Glutamatergic neuron (in vitro differentiated cells): ENCODE measurements at places on chromosomes 11 and 22. TPM values are rescaled to one million over a fixed set of nuclear protein-coding genes. Genes with fewer than 3 reads are reported as not detected.

The ISX gene
- total RNA-seq = not detected

GRCh38 chr11:44524346-44524745 lies 41.1 kb upstream of the CD82 start:
- DNase-seq = no peak

DNA sequence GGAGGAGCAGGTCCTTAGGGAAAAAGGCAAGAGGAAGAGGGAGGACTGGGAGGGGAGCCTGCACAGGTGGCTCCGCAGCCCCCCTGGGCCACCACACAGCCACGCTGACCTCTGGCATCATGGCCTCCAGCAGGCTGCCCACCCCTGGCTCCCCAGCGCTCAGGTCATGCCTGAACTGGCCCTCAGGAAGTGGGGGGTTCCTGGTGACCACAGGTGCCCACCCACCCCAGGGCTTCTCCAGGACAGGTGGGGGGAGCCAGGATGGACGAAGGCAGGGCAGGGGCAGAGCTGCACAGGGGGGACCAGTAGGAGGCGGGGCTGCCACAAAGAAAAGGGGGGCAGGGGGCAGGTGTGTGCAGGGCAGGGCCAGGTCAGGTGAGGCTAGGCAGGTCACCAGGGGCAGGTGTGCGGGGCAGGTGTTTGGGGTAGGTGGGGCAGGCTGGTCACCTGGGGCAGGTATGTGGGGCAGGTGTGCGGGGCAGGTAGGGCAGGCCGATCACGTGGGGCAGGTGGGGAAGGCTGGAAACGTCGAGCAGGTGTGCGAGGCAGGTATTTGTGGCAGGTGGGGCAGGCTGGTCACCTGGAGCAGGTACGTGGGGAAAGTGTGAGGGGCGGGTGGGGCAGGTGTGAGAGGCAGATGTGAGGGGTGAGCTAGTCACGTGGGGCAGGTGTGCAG lies 997 bp downstream of the DEAF1 start:
- no peak for DNase-seq

DNA sequence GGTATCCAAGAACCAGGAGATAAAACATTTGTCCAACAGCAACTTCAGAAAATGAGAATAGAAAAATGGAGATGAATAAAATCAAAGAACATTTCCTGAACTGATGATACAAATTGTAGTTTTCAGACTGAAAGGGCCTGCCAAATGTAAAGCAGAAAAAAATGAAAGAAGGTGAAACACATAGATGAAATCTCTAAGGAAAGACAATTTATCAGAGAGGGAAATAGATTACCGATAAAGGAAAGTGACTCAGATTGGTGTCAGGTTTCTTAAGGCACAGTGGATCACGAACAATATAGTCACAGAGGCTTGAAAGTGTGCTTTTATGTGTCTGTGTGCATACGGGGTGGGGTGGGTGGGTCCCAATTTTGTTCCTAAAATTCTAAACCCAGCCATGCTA lies 4.1 kb upstream of the STT3A start:
- DNase-seq = no peak
